ENCODE measurements at places on chromosomes 13 and 19.

- no peak for DNase-seq
These were observed 62.3 kb downstream of the EFNB2 start for GRCh38 chr13:106473154-106473553.

DNA sequence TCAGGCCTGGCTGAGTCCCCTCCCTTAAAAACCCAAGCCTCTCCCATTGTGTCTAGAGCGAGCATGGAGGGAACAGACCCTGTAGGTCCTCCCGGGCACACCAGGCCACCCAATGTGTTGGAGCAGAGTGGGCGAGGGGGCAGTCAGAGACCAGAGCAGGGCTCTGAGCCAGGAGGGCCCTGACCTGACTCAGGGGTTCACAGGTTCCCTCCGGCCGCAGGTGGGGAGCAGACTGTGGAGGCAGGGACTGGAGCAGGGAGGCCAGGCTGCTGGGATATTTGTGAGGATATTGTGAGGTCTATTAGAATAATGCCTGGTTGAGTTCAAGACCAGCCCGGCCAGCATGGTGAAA is 1.6 kb upstream of the TYROBP start:
- DNase-seq, result no peak

- DNase-seq, result no peak
These were observed 122.0 kb downstream of the UQCRFS1 start for GRCh38 chr19:29090783-29091526.

GRCh38 chr13:97726664-97727280 is 226.7 kb upstream of the IPO5 start:
- no peak for DNase-seq

DNA sequence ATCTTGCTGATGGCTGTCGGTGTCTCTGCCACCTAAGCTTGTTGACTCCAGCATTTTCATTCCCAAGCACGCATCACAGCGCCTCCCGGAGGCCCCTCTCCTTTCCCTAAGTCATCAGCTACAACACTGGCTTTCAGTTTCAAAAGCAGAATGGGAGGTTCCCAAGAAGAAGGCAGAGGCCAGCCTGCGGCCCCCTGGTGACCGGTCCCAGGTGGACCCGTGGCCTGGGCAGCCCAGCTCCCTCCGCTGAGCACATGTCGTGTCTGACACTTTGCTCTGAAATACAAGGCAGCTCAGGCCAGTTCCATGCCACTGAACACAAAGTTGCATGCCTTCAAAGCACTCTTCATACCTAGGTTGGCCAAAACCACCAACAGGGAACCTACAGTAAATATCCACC is 8.5 kb downstream of the MLLT1 start:
- DNase-seq, result no peak

DNA sequence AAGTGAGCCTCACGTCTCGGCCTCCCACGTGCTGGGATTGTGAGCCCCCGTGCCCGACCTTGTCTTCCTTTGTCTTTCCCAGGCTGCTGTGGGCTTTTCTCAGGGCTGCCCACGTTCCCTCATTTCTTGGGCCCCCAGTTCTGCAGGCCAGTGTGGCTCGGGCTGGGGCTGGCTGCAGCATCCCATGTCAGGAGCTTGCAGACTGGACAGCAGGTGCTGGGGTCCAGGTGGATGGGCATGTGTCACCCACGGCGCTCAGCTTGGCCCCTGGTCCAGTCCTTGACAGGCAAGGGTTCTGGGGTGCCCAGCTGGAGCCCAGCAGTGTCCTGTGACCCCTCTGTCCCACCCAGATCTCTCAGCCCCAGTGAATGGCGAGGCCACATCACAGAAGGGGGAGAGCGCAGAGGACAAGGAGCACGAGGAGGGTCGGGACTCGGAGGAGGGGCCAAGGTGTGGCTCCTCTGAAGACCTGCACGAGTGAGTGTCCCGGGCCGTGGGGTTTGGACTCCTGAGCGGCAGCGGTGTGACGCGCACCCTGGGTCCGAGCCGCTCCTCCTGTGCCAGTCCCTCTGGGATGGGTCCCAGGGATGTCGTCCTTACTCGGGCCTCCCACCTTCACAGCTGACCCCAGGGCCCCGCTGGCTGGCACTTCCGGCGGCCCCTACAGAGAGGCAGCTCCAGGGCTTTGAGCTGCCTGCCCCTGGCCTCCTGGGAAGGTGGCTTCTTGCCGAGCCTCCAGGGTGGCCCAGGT is 17.3 kb downstream of the PLIN4 start:
- DNase-seq, result no peak

DNA sequence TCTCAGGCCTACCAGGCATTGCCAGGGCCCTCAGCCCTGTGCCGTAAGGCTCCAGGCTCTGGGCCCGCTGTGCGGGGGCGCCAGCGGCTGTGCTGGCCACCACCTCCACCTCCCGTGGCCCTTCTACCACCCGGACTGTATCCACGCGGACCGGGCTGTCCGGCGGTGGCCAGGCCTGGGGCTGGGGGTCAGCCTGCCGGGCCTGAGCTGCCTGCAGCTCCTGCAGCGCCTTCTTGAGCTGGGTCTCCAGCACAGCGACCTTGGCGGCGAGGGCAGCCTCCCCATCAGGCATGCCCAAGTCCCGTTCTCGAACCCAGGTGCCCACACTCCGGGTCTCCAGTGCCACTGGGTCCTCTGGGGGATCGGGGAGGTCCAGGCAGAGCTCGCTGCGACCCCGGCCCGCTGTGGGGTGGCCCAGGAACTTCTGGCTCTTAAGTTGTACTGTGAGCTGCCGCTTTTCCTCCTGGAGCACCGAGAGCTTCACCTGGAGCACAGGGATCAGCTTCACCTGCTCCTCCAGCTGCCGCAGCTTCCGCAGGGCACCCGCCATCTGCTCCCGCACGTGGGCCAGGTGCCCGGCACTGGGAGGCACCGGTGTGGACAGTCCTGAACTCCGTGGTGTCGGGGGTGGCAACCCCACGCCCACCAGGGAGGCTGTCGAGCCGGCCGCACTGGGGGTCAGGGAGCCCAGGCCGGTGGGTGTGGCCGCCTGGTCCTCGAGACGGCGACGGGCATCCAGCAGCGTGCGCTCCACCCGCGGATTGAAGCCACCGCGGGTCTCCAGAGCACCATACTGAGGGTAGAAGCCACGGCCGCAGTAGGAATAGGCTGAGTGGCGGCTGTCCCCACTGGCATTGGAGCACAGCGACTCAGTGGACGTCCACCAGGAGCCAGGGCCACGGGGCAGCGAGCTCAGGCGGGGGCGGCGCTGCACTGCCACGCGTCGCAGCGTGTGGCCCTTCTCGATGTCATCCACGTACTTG is 4.1 kb downstream of the KANK2 start:
- no peak for DNase-seq

GRCh38 chr19:41219924-41220567 is 1.0 kb downstream of the AXL start:
- DNase-seq, result no peak

GRCh38 chr19:15432629-15433518 is 14.1 kb upstream of the AKAP8L start:
- peak; percentile 99 for DNase-seq

DNA sequence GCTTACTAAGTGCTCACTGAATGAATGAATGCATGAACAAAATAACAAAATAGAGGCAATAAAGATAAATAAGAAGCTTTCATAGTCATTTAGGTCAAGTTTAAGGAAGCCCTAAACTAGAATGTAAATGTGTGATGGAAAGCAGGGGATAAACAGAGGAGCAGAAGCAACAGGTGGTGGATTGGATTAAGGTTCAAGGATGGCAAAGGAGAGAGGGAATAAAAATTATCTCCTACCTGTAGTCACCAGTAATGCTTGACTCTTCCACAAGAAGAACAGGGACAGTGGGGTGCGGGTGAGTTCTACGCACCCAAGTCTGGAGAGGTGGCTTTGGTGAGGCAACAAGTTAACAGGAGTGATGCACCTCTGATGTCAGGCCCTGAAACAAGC is 212.4 kb downstream of the ZIC5 start:
- no peak for DNase-seq

GRCh38 chr13:72696579-72696978 is 30.9 kb downstream of the MZT1 start:
- DNase-seq, result no peak

DNA sequence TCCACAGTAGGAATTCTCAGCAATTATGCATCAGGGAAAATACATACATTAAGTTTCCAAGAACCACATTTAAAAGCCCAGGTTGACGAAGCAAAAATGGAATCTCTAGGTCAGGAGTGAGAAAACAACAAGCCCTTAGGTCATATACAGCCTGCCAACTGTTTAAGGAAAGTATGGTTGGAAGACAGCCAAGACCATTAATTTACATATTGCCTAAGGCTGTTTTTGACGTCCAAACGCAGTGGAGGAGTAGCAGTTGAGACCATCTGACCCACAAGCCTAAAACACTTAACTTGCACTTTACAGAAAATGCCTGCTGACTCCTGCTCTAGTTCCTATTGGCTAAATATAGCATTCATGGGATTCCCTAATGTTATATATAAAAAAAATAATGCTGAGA is 299.0 kb downstream of the ITGBL1 start:
- no peak for DNase-seq

DNA sequence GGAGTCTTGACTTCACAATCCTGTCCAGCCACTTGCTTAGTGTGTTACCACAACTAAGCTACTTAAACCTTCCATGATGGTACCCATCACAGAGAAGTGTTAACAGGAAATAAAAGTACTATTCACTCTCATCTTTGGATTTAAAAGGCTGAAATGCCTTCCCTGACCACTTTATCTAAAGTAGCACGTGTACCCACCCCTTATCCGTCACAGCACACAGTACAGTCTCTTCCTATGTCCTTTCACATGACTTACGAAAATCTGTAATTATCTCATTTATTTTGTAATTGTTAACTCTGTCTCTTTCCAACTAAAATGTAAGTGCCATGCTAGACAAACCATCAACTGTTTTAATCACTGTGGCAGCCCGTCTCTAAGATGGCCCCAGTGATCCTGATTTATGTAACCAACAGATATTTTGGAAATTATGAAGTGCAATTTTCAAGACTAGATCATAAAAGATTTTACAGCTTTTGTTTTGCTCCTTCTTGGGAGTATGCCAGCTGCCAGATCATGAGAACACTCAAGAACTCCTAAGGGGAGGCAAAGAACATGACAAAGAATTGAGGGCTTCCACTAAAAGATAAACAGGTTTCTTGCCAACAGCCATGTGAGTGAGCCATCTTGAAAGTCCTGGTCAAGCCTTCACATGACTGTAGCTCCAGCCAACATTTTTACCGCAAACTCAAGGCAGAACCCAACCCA is 44.9 kb downstream of the DIAPH3 start:
- no peak for DNase-seq

DNA sequence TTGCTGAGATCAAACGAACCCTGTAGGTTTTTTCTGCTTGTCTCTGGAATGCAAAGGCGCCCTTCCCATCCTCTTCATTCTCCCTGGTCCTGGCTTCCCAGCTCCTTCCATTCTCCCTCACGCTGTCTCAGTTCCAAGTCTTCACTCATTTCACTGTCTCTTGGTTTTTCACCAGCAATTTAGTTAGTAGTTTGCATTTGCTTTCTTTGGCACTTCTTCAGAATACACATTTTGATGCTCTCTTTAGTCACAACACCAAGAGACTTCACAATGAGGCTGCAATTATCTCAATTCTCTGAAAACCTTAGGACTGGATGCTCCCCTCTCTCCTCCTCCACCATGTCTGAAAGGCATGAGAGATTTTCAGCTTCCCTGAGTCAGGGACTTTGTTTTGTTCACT is 470.7 kb downstream of the FGF14 start:
- DNase-seq, result no peak

- DNase-seq, result no peak
These were observed 4.6 kb downstream of the MIDN start for GRCh38 chr19:1252821-1253513.

GRCh38 chr13:62320129-62321108 is 904.8 kb upstream of the PCDH20 start:
- no peak for DNase-seq

- no peak for DNase-seq
These were observed 71.7 kb upstream of the VSTM2B start for GRCh38 chr19:29454109-29454508.

- no peak for DNase-seq
These were observed 22.2 kb downstream of the SMARCA4 start for GRCh38 chr19:10983026-10983425.

DNA sequence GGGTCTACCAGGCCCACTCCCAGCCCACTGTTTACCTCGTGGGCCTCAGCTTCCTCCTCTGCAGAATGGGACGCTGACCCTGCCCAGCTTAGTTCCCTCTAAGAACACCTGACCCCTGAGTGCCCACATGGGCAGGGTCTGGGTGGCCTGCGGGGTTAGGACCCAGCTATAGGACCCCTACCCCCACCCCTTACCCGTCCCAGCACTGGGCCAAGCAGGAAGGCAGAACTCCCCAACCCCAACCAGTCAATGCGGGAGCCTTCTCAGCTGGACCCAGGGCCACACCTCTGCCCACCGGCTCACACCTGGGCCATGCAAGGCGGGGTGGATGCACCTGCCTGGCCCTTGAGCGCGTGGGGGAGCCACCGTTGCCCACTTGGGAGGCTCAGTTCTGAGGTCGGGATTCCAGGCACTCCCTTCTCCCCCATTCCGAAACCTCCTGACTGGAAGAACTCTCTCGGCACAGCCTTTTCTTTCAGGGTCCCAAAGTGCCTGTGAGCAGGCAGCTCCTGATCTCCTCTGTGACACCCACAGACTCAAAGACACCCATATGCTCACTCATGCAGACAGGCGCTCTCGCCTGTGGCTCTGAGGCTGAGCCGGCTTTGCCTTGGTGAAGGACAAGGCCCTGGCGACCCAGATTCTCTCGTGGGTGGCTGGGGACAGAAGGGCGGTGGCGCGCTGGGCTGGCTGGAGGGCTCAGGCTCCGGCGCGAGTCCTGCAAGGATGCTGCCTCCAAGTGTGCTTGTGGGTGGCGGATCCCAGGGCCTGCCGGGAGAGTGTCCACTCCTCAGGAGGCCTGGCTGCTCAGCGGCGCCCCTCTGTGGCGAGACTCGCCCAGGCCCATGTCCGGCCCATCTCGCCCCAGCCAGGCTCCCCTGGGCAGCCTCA is 27.9 kb upstream of the PARP4 start:
- no peak for DNase-seq

DNA sequence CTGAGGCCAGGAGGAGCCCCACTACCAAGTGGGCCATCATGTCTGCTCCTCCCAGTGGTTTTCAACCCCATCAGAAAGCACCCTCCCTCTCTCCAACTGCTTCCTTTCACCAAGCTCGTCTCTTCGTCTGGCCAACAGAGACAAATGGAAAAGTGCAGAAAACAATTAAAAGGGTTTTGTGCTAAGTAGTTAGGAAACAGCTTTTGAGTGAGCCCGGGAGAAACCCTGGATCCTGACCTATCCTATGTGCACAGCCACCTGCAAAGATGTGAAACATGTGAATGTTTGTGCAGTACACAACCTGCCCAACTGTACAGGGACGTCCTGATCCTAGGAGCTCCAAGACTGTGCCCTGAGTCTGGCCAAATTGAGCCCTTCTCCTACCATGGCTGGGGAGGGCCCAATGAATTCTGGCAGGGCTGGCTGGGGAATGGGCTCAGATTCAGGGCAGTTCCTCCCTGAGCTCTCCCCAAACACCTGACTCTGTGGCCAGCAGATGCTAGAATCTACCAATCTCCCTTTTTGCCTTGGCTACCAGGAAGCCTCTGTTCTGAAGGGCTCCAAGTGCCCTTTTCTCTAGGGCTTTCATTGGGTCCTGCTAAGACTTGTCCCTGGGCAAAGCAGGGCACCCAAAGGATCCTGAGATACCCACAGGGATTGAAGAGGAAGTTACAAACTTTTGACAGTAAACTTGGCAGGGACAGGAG is 7.9 kb downstream of the TLE5 start:
- no peak for DNase-seq
